Foreskin melanocyte (primary cell): ENCODE measurements at places on chromosomes 6 and 20.

GRCh38 chr20:32116079-32116521 lies 6.6 kb downstream of the TM9SF4 start:
- no peak for DNase-seq

DNA sequence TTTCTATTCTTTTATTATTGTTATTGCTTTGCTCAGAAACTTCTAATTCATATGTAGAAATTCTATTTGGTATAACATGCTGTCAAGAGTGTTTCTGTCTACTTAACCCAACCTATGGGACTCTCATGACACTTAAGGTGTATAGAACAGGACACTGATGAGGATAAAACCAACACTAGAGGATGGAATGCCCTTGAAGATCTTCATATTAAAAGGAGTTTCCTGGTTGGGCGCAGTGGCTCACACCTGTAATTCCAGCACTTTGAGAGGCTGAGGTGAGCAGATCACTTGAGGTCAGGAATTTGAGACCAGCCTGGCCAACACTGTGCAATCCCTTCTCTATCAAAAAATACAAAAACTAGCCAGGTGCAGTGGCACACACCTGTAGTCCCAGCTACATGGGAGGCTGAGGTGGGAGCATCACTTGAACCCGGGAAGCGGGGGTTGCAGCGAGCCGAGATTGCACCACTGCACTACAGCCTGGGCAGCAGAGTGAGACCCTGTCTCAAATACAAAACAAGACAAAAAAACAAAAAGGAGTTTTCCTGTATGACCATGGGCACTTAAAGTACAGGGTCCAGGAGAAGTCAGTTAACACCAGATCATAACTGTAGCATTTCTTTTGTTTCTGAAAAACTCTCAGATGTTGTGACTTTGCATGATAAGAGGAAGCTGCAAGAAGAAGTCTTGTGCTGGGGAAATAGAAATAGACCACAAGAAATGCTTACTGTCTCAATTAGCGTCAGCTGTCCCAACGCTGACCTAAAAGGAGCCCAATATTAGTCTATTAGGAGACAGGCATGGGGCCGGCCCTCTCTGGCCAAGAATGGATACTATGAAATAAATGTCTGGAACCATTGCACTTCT lies 38.9 kb upstream of the CD2AP start:
- no peak for DNase-seq

GRCh38 chr6:161476711-161477110 lies 202.8 kb upstream of the AGPAT4 start:
- no peak for DNase-seq

DNA sequence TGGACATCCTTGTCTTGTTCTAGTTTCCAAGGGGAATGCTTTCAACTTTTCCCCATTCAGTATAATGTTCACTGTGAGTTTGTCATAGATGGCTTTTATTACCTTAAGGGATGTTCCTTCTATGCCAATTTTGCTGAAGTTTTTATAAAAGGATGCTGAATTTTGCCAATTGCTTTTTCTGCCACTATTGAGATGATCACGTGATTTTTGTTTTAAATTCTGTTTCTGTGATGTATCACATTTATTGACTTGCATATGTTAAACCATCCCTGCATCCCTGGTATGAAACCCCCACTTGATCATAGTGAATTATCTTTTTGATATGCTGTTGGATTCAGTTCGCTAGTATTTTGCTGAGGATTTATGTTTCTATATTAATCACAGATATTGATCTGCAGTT lies 130.6 kb upstream of the TAB2 start:
- DNase-seq: no peak

DNA sequence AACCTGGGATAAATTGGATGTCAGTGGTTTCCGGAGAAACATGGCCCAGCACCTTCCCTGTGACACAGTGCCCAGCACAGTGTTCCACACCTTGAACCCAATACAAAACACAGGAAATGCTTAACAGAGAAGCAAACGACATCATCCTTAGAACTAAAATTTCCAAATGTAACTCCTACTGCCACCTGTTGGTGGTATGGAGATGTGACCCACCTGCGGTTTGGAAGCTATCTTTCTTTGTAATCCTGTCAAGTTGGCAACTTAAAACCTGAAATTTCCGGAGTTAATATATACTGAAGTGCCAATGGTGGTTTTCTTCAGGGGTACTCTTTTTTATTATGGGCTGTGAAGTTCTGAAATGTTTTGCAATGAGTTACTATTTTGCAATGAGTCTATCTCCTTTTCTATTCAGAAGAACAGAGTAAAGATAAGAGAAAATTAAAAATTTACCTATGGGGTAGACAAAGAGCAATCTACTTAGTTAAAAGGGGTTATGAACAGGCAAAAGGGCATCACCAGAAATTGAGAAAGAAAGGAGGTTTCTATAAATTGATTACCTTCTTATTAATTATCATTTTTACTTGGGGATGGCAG lies 658.8 kb downstream of the PTPRT start:
- DNase-seq: no peak

DNA sequence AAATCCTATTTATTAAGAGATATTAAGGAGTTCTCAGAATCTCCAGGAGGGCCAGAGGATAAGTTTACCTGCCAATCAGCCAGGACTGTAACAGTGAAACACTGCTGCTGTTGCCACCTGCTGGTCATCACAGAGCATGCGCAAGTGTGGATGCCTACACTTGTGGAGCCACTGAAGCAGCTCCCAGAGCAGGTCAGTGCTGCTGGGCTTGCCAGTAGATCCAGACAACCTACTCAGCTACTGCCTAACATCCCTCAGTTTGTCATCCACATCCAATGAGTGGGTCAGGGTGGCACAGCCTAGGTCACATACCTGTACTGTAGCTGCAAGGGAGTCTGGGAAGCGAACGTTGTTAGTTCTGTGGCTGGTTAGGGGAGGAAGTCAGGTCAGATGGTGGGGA lies 18.3 kb upstream of the NHSL1 start:
- DNase-seq: no peak
